SK-N-DZ (cell line): ENCODE measurements at places on chromosomes 7 and 10.

- no peak for DNase-seq
These were observed 45.8 kb upstream of the TNS3 start for GRCh38 chr7:47627580-47628283.

GRCh38 chr10:89120931-89121763 is 86.0 kb downstream of the CH25H start:
- no peak for DNase-seq

- no peak for DNase-seq
These were observed 249.8 kb upstream of the PHF14 start for GRCh38 chr7:10723832-10724231.

GRCh38 chr7:76009672-76010600 is 15.5 kb upstream of the TMEM120A start:
- DNase-seq, result no peak

- DNase-seq, result no peak
These were observed 1009.2 kb downstream of the SORCS3 start for GRCh38 chr10:105650306-105650705.

DNA sequence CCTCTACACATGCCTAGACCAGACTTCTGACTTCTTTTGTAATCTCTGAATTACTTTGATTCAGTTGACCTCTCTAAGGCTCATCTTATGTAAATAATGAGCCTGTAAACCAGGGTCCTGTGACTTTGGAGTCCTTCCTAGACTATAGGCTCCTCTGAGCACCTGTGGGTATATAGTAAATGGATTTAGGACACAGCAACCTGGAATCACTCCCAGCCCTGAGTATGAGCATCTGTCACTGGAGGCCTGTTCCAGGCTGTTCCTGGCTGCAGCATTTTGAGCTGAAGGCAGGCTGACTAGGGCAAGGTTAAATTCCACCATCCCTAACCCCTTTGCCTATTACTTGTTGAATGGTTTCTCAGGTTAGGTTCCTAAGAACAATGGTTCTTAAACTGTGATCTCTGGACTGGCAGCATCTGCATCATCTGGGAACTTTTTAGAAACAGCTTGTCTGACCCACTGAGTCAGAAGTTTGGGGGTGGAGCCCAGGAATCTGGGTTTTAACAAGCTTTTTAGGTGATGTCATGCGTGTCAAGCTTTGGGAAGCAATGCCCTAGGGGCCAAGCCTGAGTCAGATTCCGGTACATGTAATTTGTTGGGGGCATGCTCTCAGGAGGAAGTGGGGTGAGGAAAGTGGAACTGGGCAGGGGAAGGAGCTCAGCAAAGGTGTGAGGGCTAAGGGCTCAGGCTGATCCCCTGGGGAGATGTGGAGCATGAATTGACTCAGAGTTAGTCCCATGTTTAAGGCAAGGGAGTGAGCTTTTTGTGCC is 28.2 kb downstream of the MINDY4 start:
- DNase-seq, result no peak

DNA sequence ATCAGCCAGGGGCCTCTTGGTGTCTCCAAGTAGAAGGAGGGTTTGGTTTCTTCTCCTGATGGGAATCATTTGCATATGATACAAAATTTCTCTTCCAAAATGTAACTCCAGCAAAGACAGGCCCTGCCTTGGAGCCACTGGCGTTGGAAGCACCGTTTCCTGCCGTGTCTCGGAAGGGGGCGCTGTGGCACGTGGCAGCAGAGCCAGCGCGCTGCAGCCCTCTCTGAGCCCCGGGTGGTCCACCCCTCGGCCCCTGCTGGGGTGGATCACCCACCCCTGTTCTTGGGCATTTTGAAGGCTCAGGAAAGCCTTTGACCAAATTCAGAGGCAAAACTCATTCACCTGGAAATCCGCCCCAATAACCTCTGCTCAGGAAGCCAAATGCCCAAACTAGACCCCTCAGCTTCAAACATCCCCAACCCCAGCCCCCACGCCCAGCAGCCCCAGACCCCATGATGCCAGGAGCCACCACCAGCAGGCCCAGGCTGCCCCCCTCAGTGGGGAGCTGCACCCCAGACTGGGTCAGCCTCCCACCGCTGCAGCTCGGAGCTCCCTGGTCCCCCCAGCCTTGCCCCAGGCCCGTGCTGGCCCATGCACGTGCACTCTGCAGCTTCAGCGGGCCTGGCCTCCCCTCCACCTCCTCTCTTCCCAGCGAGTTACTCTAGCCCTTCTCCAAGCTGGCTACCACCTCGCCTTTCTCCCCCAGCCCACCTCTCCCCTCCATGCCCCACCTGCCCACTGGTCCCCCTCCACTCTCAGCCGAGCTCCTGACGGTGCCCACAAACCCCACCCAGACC is 29.5 kb upstream of the ELFN1 start:
- peak; percentile 65 for DNase-seq

GRCh38 chr7:849145-849544 is 16.9 kb downstream of the SUN1 start:
- no peak for DNase-seq

DNA sequence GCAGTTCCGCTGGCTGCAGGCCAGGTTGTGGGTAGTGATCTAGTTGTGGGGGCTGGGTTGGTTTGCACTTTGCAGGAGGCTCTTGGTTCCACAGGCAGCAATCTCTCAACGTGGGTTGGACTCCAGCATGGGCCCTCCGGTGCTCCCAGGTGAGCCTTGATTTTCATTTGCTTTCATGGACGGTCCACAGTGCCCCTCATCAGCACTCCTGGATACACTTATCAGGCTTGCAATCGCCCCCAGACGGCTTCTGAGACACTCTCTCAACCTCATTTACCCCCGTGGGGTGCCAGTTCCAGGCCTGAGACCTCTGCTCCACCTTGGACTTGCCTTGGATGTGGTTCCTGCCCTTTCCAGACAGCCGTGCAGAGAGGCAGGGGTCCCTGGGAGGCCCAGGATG is 31.3 kb upstream of the ZNF273 start:
- no peak for DNase-seq

- peak; percentile 76 for DNase-seq
These were observed 19.1 kb downstream of the MXI1 start for GRCh38 chr10:110226543-110226925.
